Epithelial cell of prostate (primary cell): ENCODE measurements at places on chromosomes 2 and 18.

- DNase-seq = no peak
Measured at GRCh38 chr2:34844629-34845028, 1245.5 kb upstream of the FAM98A start.

DNA sequence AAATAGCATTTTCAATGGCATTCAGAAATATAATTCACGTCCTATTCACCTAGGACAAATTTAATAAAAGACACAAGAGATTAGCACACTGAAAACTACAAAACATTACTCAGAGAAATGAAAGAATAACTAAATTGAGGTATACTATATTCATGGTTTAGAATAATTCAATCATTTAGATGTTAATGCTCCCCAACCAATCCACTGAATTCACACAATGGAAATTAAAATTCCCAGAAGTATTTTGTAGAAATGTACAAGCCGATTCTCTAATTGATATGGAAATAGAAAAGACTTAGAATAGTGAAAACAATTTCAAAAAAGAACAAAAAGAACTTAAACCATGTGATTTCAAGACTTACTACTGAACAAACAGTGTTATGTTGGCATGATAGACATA, 212.2 kb downstream of the ZEB2 start:
- DNase-seq = no peak

DNA sequence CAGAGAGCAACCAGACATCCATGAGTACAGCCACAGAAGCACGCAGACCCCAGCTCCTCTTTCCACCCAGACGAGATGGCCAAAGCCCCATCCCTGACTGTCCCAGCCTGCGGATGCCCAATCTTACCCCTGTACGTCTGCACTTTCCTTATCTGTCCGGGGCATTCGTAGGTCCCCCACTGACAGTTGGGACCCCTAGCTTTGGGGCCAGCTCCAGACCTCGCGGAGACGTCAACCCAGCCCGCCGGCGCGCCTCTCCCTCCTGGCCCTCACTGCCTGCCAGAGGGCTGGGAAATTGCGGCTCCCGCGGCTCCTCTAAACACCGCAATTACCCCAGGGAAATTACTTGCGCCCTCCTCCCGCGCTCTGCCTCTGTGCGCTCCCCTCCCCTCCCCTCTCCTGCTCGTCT, 2.3 kb downstream of the ECEL1 start:
- DNase-seq = no peak

GRCh38 chr2:221502270-221503010, 69.7 kb downstream of the EPHA4 start:
- no peak for DNase-seq

DNA sequence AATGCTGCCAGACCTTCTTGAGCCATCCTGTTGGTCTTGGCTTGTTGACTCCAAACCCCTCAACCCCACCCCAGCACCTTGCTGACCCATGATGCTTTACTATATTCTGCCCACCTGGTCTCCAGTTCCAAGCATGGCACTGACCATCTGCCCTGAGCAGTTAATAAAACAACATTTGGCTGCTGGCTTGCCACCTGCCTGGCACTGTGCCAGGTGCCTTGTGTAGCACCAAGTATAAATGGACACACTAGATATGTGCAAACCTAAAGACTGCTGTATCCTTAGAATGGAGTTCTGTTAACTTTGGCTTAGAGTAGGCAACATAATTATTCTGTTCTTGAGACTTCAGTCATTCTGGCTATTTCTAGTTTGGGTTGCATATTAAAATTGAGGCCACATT, 91.4 kb downstream of the ACSL3 start:
- DNase-seq = no peak

DNA sequence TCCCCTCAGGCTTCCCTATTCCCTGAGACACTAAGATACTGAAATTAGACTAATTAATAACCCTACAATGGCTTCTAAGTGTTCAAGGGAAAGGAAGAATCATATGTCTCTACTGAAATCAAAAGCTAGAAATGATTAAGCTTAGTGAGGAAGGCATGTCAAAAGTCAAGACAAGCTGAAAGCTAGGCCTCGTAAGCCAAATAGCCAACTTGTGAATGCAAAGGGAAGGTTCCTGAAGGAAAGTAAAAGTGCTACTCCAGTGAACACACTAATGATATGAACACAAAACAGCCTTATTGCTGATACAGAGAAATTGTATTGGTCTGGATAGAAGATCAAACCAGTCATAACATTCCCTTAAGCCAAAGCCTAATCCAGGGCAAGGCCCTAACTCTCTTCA, 10.0 kb downstream of the ZC3H8 start:
- DNase-seq = no peak

GRCh38 chr18:24704946-24705630, 244.7 kb downstream of the HRH4 start:
- no peak for DNase-seq

DNA sequence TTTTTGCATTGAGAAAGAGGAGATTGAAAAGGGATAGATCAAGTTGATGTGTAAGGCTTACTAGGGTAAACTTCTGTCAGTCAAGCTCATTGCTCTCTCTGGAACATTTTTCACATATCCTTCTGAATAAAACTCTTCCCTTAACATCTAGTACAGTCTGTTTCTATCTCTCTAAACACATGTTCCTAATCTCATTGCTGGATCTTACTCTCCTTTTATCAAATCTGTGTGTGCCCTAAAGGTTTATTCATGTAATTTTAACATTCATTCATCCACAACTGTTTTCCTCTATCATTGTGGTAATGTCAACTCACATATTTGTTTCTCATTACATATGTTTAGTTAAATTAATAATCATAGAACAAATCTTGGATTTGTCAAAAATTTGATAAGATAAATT, 277.9 kb upstream of the GULP1 start:
- DNase-seq = no peak
